ENCODE measurements at places on chromosomes 6 and 20. TPM values are rescaled to one million over a fixed set of nuclear protein-coding genes. Genes with fewer than 3 reads are reported as not detected.

Gene TNNC2
- 0.34 TPM for total RNA-seq

Gene ADGB
- not detected for total RNA-seq

GRCh38 chr6:24766680-24767462 lies 7.9 kb upstream of the GMNN start:
- peak; percentile 47 for DNase-seq

GRCh38 chr6:121858986-121859385 lies 423.5 kb downstream of the GJA1 start:
- DNase-seq = no peak

Gene CLIC1
- total RNA-seq = 894 TPM

- no peak for DNase-seq
These were observed 29.8 kb downstream of the NEDD9 start for GRCh38 chr6:11202513-11203305.

Gene SLC12A5
- total RNA-seq = not detected

DNA sequence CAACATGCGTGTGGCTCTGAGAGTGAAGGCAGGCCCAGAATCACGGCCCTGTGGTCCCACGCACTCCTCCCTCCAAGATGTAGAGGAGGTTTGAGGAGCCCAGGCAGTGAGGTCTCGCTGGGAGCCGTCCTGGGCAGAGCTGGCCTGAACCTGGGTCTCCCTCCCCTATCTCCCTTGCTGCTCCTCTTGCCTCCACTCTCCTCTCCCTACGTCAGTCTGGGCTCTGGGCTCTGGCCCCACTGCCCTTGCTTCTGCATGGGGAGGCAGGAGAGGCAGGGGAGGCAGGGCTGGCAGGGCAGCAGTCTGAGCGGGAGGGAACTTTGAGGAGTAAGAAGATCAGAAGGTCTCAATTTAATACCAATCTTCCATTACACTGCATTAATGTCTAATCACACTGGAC lies 375.1 kb downstream of the ZFAND3 start:
- no peak for DNase-seq

Measured in LHCN-M2 (cell line).